ENCODE measurements at places on chromosomes 2 and 18. TPM values are rescaled to one million over a fixed set of nuclear protein-coding genes. Genes with fewer than 3 reads are reported as not detected.

UPP2 gene
- total RNA-seq: not detected

IL1F10 gene
- not detected for total RNA-seq

GAL3ST2 gene
- total RNA-seq: 0.33 TPM

FAM161A gene
- total RNA-seq: 5.0 TPM

UGT1A8 gene
- not detected for total RNA-seq

RAB6D gene
- not detected for total RNA-seq

CFAP65 gene
- 0.11 TPM for total RNA-seq
